ENCODE measurements at places on chromosomes 2 and 18.
A peak's percentile ranks its signal among the peaks of the same experiment; 100 is the strongest.

DNA sequence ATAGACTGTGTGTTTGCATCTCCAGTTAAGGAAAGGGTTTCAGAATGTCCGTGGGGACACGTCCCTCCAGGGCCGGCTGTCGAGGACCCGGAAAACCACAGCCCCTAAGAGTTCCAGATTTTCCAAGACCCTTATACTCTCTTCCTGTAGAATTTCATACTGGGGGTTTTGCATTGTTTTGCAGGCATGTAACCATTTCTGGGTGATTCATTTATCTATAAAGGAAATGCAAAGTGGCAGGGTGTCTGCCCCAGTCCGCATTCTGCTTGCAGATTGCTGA is 8.5 kb downstream of the SP9 start:
- DNase-seq, result peak; percentile 67

- no peak for DNase-seq
These were observed 158.2 kb downstream of the TDRD15 start for GRCh38 chr2:21281791-21282514.

GRCh38 chr2:216113572-216113971 is 4.4 kb downstream of the XRCC5 start:
- DNase-seq, result no peak

GRCh38 chr2:233137040-233137439 is 76.9 kb downstream of the INPP5D start:
- no peak for DNase-seq

DNA sequence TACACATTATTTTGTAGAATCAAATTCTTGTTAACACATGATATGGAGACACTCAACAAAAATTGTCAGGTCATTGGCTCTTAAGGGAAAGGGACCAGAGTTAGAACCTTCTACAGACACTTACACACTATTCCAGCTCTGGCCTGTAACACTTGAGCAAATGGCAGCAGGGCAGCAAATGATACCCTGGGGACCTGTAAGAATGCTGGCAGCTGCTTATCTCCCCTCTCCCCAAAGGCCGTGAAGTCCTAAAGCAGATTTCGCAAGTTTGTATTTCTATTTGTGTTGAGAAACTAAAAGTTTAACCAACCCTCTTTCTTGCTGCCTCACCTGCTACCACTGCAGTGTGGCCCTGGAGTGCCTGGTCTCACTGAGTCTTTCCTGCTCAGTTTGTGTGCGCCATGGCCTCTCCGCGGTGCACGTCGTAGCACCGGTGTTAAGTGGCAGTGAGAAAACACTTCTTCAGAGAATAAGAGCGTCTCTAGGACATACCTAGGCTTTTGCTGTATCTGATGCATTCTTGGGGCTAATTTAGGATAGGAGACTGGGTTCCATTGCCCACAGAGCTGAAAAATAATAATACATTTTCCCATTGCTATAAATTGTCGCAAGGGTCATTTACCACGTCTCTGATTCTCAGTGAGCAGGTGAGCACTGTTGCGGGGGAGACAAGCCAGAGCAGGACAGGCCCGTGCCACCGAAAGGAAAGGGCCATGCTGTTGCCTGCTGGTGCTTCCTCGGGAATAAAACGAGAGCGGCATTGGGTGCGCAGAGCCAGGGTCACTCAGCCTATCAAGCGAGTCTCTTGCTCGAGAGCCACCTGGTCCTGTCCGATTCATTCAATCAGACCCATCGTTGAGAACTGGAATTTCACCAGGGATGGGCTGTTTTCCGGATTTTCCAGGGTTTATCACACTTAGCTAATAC is 204.9 kb downstream of the PTGR3 start:
- DNase-seq, result no peak

DNA sequence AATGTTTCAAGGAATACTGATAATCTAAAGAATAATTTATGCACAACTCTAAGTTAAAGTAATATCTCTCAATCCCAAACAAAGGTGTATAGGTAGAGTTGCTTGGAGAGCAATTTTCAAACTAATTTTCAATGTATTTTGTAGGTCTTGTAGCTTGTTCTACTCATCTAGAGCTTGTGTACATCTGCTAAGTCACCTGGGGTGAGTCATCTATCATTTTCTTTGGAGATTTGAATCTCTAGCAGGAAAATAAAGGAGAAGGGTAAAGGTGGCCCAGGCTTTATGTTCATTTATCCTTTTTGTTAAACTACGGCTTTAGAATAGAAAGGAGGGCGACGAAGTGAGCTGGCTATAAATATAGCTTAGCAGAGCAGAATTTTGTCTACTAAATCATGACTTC is 76.8 kb upstream of the THUMPD2 start:
- DNase-seq, result no peak

GRCh38 chr18:54335638-54336173 is 22.0 kb downstream of the STARD6 start:
- no peak for DNase-seq

- DNase-seq, result no peak
These were observed 126.5 kb downstream of the GALR1 start for GRCh38 chr18:77376043-77376732.

DNA sequence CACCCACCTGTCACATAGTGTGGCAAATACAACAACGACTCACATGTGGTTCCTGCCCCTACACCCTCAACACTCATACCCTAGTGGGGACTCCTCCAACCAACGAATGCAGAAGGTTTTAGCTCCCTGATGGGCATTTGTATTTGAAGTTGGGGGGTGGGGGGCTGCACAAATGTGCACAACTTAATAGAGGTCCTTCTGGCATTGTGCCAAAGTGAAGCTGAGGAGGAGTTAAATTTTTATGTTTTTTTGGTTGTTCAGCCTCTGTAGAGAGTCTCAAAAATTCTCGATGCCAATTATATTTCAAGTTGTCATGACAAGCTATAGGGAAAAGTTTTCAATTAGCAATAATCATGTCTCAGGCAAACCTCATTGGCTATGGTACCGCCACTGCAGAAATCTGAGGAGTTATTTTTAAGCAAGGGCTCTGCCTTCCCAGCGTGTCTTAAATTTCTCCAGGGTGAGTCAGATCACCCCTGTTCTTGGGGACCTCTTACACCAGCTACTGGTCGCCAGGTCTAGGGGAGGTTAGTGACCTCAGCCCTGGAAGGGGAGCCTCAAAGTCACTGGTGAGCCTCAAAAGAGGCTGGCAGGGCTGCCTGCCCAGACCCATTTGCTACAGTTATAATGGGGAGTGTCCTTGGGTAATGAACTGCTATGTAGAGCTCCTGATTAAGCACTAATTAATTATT is 102.7 kb upstream of the TAF1B start:
- no peak for DNase-seq

DNA sequence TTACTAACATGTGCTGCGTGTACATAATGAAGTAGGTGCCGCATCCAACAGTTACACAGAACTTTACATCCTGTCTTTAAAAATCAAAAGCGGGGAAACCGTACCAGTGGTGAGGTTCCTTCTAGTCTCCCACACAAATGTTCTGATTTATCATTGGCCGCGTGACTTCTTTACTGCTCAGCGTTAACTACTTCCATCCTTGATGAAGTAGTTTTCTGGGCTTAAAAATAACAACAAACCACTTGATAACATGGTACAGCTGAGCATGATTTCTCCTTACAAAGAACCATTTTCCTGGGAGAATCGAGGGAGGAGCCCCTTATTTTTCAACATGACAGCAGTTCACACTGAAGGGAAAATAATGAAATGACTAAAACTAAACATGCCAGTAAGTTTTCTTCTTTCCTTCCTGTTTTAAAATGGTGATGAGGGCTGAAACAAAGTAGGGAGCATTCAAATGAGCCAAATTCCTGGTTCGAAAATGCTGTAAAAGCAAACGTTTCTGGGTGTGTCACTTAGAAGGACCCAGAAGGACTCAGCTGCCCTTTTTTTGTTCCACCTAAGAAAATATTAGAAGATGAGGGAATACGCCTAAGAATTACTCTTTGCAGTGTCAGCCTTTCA is 9.9 kb downstream of the EMILIN2 start:
- no peak for DNase-seq
